ENCODE measurements at places on chromosomes 13 and 19.

DNA sequence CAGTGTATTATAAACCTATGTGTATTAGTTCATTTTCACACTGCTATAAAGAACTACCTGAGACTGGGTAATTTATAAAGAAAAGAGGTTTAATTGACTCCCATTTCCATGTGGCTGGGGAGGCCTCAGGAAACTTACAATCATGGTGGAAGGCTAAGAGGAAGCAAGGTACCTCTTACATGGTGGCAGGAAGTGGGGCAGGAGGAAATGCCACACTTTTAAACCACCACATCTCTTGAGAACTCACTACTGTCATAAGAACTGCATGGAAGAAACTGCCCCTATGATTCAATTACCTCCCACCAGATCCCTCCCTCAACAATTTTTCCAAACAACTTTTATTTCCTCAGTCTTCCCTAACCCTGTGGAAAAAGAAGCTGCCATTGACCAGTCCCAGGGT lies 14.5 kb upstream of the TPP2 start:
- no peak for DNase-seq

DNA sequence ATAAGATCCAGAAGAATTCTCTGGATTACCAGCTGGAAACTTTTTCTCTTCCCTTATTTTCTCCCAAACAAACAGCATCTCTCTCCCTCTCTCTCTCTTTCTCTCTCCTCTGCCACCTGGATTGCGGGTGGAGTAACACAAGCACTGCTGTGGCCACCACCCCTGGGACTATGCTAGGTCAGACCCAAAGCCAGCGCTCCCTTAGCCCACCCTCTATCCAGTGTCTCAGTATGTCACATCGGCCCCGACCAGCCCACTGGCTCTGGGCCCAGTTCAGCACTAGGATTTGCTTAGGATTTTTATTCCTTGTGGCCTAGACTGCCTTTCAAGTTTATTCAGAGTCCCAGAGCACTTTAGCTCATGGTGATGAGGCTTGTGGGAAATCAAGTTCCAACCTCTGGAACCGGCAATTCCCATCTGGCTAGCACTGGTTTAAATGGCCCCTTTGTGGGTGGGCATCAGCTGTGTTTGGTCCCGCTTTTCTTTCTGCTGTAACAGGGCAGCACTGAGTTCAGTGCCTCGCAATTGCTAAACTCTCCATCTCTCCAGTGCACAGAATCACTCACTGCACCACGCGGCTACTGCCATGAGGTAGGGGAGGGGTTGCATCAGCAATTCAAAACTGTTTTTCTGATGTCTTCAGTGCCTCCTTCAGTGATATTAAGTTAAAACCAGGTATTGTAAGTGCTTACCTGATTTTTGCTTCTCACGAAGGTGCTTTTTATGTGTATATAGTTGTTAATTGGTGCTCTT lies 1623.1 kb downstream of the SLITRK5 start:
- DNase-seq: no peak

DNA sequence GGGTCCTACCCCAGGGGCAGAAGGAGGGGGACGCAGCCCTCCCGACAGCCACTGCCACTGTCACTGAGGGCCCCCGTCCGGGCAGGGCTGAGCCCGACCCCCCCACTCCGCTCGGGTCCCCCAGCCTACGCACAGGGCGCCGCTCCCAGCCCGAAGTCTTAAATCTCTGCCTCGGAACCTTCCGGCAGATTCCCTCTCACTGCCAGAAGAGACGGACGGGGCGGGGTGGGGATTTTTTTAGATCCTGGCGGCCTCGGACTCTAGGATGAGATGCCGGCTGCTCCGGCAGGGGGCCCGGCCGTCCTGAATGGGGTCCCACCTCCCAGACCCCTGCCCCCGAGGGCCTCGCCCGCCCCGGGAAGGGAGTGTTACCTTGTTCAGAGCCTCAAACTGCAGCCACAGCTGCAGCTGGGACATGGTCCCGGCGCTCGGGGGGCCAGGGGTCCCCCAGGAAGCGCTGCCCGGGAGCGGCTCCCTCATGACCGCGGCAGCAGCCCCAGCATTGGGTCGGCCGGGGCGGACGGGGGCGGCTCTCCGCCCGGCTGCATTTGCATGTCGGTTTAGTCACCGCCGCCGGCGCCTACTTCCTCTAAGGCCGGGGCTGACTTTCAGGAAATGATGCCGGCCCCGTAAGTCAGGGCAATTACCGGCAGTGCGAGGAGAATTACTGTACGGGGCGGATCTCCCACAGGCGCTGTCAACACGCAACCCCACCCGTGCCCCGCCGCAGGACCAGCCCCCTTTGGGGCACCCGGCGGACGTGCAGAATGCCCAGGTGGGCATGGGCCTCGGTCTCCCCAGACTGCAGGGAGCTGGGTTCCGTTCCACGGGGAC lies 28.1 kb downstream of the GPX4 start:
- no peak for DNase-seq

DNA sequence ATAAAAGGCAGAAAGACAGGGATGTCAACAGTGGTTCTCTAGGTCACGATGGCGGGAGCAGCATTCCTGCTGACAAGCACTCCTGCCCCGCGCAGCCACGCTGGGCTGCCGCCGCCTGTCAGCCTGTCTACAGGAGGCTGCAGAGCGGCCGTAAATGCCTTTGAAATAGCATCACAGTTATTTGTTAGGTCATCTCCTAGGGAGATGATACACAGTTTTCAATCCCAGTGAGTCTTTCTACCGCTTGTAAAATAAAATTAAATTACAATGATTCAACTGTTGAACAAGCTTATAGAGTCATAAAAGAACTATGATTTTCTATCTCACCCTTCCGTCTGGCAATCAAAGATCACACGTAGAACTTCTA lies 7.3 kb upstream of the SLC7A9 start:
- no peak for DNase-seq

DNA sequence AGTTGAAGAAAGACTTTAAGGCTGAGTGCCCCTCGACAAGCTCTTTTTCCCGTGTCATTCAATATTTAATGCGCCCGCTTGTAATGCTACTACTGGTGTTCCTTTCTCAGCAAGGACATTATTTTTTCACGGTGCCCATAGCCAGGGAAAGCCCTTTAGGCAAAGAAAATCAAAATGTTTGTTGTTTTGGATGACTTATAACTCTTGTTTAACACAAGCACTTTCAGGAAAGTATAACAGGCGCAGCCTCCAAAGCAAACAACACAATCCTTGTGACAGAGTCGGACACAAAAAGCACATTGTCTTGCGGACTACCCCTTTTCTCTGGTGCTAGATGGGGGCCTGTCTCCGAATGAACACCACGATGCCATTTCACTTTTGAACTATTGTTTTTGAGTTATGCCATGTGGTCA lies 12.4 kb downstream of the ZIC5 start:
- no peak for DNase-seq

DNA sequence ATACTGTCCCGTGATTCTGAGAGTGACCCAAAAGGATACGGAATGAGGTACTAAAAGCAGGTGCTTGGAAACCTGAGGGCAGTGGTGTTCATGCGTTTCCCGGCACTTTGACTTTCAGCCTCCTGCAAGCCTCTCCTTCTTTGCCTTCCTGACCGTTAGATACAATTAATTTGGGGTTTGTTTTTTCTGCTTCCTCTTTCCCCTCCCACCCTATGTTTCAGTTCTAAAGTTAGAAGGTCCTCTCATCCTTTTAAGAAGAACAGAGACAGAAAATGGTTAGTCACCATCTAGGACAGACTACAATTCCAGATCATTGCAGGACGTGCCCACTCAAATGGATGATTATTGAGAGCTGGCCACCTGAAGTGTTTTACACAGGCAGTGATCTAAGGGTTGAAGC lies 1.8 kb upstream of the LILRB4 start:
- no peak for DNase-seq

DNA sequence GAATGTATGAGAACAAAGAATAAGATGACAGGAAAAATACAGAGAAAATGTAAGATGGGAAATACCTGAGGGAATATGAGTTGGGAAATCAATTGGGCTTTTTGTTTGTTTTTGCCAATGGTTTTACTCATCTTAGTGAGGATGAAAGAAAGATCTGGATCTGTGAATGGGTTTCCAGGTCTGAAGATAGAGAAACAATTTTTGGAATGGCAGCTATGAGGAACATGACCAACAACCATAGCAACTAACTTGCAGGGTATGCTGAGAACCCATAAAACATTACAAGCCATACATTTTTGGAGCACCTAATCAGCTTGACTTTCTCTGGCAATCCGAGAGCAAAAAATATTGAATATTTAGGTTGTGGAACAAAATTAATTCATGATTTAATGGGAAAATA lies 290.0 kb downstream of the KCTD12 start:
- DNase-seq: no peak

- DNase-seq: no peak
Observed at GRCh38 chr13:49540552-49540951, 44.8 kb downstream of the PHF11 start.

DNA sequence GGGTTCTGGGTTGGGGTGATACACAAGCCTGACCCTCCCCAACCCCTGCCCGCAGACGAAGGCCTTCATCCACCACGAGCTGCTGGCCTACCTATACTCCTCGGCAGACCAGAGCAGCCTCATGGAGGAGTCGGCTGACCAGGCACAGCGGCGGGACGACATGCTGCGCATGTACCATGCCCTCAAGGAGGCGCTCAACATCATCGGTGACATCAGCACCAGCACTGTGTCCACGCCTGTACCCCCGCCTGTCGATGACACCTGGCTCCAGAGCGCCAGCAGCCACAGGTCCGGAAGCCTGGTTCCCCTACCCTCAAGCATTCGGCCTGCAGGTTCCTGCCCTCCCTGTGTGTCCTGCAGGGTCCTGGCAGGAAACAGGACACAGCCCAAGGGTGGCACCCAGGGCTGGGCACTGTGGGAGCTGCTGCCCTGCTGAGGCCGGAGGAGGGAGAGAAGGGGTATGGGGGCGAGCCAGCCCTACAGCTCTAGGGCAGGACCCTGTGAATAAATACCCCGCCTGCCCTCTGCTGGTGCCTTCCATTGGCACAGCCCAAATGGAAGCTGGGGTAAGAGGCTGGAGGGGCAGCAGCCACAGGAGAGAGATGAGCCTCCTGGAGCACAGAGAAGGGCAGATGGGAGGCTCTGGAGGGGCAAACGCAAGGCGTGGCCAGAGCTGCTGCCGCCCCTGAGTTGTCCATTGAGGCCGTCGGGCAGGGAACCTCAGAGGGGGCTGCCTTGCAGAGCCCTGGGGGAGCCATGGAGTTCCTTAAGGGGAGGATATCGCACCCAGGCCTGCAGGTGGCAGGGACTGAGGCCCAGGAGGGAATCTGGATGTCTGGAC lies 6.8 kb downstream of the TMED1 start:
- DNase-seq: no peak

GRCh38 chr13:46515803-46516202 lies 37.2 kb upstream of the LRCH1 start:
- DNase-seq: no peak

DNA sequence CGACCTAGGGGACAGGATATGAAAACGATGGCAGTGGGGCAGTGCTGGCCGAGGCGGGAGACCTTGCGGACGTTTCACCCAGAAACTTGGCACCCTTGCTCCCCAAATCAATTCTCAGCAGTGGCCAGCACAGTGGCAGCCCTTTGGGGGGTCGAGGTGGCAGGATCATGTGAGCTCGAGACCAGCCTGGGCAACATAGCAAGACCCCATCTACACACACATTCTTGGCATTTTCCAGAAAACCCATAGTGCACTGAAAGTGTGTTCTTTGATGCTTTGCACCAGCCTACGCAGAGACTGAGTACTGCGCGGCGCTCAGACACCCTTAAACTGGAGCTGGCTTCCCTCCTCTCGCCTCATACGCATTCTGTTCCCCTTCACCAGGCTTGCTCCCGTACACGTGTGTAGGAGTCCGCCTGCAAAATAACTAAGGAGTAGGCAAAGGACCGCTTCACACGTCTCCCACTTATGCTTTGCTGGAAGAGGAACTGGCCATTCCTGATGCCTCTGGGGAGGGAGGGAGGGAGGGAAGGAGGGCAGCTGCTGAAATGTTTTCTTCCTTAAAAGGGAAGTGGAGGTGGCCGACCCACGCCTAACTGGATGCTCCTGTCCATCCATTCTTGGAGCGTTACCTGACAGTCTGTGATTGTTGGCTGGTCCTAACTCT lies 23.5 kb upstream of the MIER2 start:
- no peak for DNase-seq

DNA sequence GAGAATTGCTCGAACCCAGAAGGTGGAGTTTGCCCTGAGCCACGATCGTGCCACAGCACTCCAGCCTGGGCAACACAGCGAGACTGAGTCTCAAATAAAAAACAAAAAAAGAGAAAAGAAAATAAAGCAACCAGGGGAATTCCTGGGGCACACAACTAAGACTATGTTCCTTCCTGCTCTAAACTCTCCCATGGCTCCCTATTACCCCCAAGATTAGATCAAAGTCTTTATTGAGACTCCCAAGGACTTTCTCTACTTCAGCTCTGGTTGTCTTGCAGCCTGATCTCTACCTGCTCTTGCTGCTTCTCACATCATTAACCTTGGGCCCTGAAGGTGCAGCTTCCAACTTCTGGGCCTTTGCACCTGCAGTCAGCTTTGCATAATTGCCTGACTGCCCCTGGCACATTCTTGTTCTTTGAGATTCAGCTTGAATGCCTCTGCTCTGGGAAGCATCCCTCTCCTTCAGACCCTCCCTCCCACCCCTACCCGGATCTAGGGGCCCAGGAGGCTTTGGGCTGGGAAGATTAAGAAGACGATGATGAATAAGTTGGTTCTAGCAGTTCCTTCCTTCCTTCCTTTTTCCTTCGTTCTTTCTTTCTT lies 16.8 kb upstream of the CERS4 start:
- DNase-seq: no peak

GRCh38 chr13:24292481-24292880 lies 16.9 kb upstream of the C1QTNF9 start:
- DNase-seq: no peak

DNA sequence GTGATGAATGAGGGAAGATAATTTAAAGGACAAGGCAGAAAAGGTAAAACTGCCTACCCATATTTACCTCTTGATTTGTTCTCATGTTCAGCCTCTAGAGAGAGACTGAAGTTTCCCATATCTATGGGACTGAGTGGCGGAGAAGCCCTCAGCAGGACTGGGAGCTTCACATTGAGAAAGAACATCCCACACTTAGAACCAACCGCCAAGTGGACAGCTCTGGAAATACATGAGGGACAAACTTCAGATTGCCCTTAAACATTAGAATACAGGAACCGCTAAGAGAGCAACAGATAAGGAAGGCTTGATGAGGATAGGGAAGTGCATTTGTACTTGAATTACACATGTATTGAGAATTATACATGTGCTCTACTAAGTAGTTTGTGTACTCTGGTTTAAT lies 316.0 kb upstream of the MIR17HG start:
- DNase-seq: no peak

DNA sequence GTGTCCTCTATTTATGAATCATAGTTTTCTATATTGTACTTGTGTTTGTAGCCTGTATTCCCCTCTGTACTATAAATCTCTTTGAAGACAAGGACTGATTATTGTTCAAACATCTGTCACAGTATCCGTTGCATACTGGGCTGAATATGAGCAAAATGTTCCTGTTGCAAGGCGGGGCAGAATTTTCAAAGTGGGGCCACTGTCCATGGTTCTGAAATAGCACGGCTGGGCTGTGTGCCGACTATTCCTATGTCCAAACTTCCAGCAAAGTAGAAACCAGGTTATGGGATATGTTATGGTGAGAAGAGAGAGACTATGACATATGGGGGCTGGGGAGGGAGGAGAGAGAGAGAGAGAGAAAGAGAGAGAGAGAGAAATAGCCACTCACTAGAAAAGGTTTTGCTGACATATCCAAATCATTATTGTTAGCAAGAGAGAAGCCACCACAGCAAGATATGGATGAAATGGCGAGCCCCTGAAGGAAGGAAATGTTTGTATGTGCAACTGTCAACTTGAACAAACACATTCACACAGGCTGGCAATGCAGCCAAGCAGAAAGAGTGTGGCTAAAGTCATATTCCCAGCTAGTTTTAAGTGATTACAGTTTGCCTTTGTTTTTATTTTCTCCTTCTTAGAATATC lies 107.0 kb upstream of the GPR12 start:
- no peak for DNase-seq
